ENCODE measurements at places on chromosomes 6 and 20.

DNA sequence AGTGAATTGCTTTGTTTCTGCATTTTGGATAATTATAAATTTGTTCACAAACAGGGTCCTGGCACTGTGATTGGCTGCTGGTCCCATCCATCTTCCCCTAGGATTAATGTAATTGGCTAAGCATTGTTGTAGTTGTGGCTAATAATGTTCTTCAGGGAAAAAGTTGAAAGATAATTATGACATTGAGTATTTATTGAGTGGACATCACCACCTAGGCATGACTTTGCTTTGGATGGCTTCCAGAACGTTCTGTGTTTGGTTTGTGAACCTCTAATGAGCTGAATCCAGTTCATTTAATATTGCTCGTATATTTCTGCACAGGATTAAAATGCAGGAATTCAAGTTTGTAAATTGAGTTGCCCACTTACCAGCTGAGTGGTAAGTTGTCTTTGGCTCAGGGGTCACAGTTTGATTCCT, 55.1 kb downstream of the ARID1B start:
- peak; percentile 46 for DNase-seq

GRCh38 chr6:22367346-22367745, 70.5 kb upstream of the PRL start:
- no peak for DNase-seq

DNA sequence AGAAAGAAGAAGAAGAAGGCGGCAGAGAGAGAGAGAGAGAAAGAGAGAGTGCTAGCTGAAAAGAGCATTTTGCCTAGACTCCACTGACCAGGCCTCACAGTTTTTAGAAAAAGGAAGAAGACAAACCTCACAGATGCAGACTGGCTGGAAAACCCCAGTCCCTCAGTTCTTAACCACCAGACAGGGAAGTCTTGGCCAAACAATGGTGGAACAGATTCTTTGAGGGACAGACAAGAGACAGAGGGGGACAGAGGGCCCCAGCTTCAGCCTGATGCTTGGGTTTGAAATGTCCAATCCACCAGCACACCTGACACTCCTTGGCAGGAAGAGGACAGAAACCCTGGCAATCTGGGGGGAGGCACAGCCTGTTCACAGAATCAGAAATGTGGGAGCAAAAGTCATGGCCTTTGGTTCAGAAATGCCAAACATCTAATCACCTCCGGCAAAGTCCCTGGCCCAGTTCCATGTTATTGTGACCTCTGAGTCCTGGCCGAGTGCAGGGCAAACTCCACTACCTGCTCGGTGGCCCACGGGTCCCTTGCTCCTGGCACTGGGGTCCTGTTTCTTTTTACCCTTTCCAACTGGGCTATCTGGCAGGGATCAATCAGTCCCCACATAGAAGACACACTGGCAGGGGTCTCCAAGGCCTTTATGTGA, 235.2 kb downstream of the LY86 start:
- no peak for DNase-seq

DNA sequence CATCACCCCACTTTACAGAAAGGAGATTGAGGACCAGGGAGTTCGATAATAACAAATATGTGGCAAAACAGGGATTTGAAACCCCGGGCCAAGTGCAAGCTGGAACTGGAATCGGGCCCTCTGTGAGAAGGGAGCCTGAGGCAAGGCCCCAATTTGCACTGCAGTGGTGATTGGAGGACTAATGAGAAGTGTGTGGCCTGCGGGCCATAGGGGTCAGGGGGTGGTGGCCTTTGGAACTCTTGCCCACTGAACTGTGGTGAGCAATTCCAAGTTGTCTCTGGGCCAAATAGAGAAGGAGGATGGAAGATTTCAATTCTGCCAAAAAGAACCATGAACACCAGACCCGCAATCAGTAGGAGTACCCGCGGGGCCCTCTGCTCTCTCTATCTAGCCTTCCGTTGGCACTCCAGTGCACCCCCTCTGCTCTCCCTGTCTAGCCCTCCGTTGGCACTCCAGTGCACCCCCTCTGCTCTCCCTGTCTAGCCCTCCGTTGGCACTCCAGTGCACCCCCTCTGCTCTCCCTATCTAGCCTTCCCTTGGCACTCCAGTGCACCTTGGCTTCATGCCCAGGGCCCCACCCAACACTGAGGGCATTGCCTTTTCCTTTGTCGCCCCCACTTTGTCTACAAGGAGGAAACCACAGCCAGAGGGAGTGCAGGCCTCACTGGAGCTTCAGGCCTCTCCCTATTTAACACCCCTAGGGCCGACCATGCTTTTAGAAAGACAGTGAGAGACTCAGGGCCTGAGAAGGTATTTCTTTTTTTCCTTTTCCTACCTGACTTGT, 6.0 kb upstream of the PTPRA start:
- no peak for DNase-seq

GRCh38 chr6:19988555-19988954, 151.4 kb downstream of the ID4 start:
- no peak for DNase-seq

GRCh38 chr6:73073238-73073637, 152.1 kb downstream of the KHDC1L start:
- no peak for DNase-seq

GRCh38 chr6:35161266-35161665, 20.1 kb upstream of the TCP11 start:
- no peak for DNase-seq

DNA sequence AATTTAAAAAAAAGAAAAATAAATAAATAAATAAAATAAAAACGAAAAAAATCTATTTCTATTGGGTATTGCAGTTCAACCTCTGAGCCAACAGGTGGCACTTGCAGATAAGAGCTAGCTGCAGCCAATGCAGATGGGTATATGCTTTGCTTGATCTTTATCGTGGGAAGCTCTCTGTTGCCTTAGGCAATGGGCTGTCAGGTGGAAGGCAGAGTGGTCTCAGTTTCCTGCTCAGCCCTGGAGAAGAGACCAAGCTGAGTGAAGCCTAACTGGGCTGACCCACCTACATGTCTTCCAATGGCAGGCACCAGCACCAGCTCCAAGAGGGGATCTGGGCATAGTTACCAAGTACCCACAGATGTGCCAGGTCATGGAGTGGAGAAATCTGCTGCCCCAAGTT, 95.0 kb downstream of the AK9 start:
- peak; percentile 50 for DNase-seq

- no peak for DNase-seq
Measured at GRCh38 chr6:116017546-116018295, 43.0 kb downstream of the FRK start.

DNA sequence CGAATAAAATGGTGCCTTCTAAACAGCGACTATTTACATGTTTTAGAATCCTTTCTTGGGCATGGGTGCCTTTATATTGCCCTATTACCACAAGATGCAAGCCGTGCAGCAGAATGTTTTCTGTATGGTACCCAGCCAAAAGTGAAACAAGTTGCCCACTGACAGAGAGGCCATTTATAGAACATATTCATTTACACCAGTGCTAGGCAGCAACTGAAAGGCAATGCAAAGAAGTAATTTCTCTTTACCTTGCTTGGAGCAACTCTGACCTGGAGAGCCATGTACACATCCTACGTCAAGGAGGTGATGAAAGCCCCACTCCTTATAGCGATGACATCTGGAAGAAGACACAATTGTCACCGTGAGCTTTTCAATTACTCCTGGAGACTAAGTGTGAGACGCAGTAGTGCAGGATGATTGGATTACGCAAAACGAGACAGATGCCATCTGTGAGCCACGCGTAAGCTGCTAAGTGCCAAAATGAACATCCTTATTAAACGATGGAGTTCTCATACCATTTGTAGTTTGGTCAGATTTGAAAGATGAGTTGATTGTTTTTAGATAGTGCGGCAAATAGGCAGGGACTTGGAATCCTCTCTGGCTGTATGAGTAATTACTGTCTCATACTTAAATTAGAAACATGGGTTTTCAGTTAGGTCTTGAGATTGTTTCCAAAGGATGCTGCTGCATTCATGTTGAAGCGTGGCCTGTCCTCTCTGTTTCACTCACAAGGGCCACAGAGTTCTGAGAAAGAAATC, at the start of gene TMEM244:
TSS of gene TMEM244 (minus strand) at position 408 of the 758 bp plus-strand sequence. CDS start at position 281, 127 bp downstream.
- DNase-seq = no peak

DNA sequence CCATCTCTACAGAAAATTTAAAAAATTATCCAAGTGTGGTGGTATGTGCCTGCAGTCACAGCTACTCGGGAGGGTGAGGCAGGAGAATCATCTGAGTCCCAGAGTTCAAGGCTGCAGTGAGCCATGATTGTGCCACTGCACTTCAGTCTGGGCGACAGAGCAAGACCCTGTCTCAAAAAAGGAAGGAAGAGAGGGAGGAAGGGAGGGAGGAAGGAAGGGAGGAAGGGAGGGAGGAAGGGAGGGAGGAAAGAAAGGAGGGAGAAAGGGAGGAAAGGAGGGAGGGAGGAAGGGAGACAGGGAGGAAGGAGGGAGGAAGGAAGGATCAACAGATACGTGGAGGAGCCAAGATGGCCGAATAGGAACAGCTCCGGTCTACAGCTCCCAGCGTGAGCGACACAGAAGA, 90.1 kb downstream of the ZNF217 start:
- DNase-seq = no peak

DNA sequence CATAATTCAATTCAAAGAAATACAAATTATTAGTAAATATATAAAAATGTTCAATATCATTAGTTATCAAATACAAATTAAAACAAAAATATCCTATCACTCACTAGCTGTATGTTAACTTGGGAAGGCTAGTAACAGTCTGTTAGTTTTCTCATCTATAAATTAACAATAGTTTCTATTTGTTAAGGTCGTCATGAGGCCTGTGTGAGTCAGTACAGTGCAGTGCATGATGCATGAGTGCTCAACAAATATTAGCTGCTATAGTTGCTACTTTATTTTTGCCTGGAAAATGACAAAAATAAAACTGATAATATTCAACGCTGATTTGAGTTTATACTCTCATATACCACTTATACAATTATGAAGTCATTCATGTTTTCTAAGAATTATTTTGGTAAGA, 401.6 kb upstream of the RUNX2 start:
- no peak for DNase-seq

- DNase-seq = no peak
Measured at GRCh38 chr20:63158845-63159244, 57.1 kb downstream of the YTHDF1 start.

- peak; percentile 83 for DNase-seq
Measured at GRCh38 chr20:47620808-47621805, 119.4 kb downstream of the NCOA3 start.

DNA sequence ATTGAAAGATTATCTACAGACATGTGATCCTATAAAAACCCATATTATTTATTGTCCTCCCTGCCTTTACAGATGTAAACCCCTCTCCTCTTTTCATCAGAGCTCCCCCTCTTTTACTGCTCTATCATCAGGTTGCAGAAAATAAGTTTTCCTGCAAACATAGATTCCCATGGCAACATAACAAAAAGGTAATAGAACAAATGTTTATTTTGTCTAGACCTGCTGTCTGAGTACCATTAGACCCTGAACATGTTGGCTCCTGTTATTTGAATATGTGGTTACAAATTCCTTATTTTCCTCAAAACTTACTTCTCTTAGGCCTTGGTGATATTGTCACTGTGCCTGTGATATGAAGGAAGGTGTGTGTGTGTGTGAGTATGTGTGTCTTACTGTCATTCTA, 11.5 kb downstream of the MAPK14 start:
- peak; percentile 60 for DNase-seq

- DNase-seq = no peak
Measured at GRCh38 chr20:50762435-50763220, 31.2 kb downstream of the PARD6B start.

DNA sequence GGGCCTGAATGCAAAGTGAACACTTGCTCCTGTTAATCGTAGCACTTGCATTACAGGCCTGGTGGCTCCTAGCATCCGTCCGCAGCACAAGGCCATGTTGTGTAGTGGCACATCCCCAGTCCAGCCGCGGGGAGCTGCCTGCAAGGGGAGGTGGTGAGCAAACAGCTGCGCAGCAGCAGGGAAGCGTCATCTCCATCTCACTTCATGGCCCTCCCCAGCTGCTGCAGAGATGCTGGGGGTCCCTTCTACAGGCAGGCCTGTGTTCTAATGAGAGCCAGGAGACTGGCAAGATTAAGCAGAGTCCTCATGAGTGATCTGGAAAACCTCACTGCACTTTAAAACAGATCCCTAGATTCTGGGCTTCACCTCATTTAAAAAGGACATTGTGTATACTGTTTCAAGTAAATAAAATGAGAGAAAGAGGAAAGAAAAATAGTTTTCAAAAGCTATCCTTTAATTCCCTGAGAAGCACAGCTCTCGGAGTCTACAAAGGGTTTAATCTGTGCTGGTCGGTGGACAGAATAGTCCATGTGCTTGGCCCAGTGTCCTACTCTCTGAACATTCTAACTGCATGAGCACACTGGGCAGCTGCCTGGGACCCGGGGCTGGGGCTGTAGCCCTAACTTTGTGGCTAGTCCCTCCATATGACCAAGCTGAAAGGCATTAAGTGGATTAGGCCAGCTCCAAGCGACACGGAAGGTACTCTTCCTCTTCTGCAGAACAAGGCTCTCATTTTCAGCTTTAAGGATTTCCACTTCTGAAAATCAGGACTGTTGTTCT, 125.8 kb downstream of the LY86 start:
- no peak for DNase-seq

DNA sequence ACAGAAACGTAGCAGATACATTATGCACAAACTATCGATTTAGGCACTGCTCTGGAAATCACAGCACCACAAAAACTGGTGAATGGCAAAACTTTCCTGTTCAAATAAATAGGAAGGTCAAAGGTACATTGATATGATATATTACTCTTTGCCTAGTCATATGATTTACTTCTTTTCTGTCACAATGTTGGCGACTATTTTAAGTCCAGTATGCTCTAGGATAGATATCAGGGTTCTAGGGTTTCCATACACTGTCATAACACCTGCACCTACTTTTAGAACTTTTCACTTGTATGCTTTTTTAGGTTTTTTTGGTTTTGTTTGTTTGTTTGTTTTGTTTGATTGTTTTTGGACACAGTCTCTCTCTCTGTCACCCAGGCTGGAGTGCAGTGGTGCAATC, 25.0 kb downstream of the KHDC1L start:
- no peak for DNase-seq

GRCh38 chr20:45328451-45328850, 19.8 kb downstream of the SDC4 start:
- DNase-seq = no peak

DNA sequence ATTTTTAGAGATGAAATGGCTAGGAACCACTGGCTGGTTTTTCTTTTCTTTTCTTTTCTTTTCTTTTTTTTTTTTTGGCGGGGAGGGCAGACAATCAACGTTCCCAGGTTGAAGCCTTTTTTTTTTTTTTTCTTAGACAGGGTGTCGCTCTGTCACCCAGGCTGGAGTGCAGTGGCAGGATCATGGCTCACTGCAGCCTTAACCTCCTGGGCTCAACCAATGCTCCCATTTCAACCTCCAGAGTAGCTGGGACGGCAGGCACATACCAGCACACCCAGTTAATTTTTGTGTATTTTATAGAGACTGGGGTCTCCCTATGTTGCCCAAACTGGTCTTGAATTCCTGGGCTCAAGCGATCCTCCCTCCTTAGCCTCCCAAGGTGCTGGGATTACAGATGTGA, 18.8 kb upstream of the ITCH start:
- no peak for DNase-seq
